ENCODE measurements at places on chromosomes 7 and 10. TPM values are rescaled to one million over a fixed set of nuclear protein-coding genes. Genes with fewer than 3 reads are reported as not detected.

HECW1 gene
- total RNA-seq, result not detected

HMX2 gene
- not detected for total RNA-seq

FAM25A gene
- not detected for total RNA-seq

CDHR3 gene
- not detected for total RNA-seq

OR2F2 gene
- not detected for total RNA-seq

FGFR2 gene
- total RNA-seq, result not detected

TAS2R41 gene
- not detected for total RNA-seq

PRKAR2B gene
- 4.7 TPM for total RNA-seq

MSS51 gene
- 8.5 TPM for total RNA-seq

FKBP6 gene
- total RNA-seq, result not detected

CCDC7 gene
- 14.1 TPM for total RNA-seq

GARIN1A gene
- 4.3 TPM for total RNA-seq

NAPEPLD gene
- 5.0 TPM for total RNA-seq
